H54 (cell line): ENCODE measurements at places on chromosomes 2 and 18.

- no peak for DNase-seq
These were observed 122.6 kb upstream of the UGP2 start for GRCh38 chr2:63719052-63719451.

- DNase-seq, result no peak
These were observed 179.1 kb upstream of the LYPD1 start for GRCh38 chr2:132849118-132849517.

DNA sequence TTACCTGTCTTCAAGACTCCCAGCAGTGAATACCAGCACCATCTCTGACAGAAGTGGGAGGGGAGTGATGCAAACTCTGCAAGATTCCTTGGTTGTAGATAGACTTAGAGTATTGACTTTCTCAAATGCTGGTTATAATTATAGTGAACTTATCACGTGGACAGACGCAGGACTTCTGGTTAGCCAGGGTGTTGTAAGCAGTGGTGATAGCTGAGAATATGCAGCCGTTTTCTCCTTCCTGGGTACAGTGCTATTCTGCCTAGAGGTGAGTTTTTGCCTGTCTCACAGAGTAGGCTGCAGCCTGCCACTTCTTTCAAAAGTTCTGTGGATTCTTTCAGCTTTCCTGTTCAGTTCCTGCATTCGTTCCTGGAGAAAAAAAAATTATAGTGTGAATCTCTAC lies 733 bp upstream of the CXCR2 start:
- no peak for DNase-seq

GRCh38 chr2:236968101-236968879 lies 117.4 kb upstream of the COPS8 start:
- DNase-seq, result no peak

GRCh38 chr18:79100944-79101343 lies 31.8 kb downstream of the ATP9B start:
- no peak for DNase-seq

- peak; percentile 26 for DNase-seq
These were observed 81.3 kb downstream of the STRADB start for GRCh38 chr2:201532686-201533304.

DNA sequence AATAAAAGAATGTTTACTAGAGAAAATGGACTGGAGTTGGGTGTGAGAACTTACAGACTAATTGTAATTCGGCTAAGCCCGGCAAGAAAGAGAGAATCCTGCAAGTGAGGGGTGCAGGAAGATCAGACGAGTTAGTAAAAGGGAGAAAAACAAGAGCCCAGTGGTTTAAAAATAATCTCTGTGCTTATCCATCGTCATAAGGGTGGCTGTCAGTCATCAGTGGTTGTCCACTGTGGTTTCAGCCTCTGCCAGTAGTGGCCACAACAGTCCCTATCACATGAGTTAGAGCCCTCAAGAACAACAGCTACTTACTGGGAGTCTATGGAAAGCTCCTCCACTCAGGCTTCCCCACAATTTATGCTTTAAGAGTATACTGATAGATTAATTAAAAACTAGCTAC lies 239.8 kb downstream of the SETBP1 start:
- no peak for DNase-seq

- DNase-seq, result no peak
These were observed 23.9 kb downstream of the CFAP65 start for GRCh38 chr2:219017201-219017931.

GRCh38 chr2:31363956-31364750 lies 50.4 kb downstream of the XDH start:
- DNase-seq, result no peak

DNA sequence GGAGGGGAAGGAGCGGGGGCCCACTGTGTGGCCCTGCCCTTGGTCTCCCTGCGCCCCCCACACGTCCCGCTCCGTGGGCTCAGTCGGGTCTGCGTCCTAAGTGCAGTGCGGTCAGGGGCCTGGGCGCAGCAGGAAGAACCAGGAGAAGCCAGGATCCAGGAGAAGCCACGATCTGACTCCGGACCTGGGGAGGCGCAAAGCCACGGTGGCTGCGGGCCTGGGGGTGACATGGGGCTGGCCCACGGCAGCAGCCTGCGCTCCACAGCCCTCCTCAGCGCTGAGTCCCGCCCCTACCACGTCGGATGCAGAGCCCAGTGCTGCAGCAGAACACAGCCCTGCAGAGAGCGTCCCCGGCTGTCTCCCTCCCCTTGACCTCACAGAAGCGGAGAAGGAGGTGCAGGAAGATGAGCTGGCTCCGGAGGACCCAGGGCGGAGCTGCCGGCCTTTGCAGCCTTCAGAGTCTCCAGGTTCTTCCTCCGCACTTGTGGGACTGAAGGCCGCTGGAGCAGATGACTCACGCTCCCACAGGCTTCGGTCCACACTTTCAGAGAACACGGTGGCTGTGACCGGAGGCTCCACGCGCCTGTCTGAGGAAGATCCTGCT lies 589.2 kb upstream of the SALL3 start:
- no peak for DNase-seq

- DNase-seq, result no peak
These were observed 103.0 kb downstream of the TRIB2 start for GRCh38 chr2:12819721-12820120.

DNA sequence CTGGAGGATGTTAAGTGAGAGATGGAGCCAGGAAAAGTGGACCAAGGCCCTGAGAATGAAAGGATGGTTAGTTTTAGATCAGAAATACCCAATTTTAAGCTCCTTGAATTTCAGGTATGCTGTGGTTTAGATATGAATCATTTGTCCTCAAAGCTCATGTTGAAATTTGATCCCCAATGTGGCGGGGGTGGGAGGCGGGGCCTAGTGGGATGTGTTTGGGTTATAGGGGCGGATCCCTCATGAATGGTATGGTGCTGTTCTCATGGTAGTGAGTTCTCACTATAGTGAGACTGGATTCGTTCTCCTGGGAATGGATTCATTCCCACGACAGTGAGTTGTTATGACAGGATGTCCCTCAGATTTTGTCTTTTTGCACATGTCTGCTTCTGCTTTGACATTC lies 11.4 kb downstream of the MYO5B start:
- no peak for DNase-seq

DNA sequence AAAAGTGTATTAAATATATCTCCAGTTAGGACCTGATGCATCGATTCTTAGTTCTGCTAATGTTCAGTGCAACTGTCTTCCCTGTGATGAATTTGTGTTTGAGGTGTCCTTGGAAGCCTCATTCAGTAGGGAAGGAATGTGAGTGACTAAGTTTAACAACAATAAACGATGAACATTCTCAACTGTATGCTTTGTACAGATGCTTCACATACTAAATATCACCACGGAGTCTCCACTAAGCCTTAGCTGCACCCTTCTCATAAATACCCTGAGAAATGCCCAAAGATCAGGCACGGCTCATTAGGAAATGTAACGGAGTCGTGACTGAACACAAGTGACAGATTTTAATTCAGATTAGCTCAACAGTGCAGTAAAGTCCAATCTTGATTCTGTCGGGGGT lies 24.4 kb upstream of the AGFG1 start:
- peak; percentile 31 for DNase-seq

DNA sequence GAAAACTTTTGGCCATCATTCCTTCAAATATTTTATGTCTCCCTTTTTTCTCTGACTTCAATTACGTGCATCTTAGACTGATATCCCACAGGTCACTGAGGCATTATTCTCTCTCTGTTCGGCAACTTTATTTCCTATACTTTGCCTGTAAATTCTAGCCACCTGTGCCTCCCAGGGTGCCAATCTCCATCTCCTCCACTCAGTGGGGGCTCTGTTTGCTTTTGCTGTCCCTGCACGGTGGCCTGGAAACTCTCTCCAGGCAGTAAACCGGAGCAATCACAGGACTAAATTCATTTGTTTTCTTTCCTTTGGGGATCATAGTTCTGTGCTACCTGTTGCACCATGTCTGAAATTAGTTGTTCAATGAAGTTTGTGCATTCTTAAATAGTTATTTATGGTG lies 9.6 kb upstream of the MTLN start:
- no peak for DNase-seq

DNA sequence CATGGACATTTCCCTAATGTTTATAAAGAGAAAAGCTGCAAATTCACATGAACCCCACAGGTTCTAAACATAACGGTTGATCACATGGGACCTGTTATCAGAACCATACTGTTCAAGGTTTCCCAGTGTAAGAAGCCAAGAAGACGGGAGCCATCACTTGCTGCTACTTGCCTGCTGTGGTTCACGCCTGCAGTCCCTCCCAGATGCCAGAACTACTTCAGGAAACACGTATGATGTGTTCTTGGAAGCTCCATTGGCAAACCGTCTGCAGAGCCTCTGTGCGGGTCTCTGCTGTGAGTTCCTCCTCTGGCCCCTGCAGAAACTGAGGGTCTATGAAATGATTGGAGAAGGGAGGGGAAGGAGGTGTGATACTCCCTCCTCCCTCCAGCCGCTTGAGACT lies 75.2 kb downstream of the CABLES1 start:
- no peak for DNase-seq
